Muscle of leg (tissue), 16 donors: ENCODE measurements at places on chromosomes 11 and 22.
A peak's percentile ranks its signal among the peaks of the same experiment; 100 is the strongest.

DNA sequence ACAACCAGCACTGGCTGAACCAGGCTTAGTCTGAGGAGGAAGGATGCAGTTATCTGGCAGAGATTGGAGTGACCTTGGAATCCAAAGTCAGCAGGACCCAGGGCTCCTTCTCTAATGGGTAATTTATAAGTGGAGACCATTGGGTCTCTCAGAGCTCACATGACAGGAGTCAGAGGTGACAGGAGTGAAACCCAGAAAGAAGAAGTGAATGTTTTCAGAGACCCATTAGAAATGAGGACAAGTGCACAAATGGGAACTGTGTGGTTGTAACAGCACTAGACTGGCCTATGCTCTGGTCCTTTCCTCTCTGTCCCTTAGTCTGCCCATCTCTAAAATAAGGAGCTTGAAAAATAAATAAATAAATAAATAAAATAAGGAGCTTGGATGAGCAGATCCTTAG lies 107.4 kb downstream of the SERGEF start:
- no peak for DNase-seq

DNA sequence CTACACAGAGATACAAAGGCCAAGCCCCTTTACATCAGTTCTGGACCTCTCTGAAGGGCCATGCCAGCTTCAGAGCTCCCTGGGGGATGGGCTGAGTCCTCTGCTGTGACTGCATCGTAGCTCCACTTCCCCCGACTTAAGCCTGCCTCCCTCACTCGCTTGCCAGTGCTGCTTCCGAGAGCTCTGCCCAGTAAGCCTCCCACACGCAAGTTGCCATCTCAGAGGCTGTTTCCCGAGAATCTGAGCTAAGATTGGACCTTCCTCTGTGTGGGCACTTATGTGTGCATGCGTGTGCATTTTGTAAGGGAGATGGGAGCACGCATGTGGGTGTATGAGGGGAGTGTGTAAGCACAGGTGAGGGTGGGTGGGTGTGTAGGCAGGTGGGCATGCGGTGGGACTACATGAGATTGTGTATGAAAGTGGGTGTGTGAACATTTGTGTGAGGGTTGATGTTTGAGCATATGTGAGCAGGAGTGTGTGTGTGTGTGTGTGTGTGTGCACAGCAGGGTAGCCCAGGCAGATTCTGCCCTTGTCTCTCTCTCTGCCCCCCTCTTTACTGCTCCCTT lies 163.0 kb upstream of the SYT13 start:
- DNase-seq = no peak

DNA sequence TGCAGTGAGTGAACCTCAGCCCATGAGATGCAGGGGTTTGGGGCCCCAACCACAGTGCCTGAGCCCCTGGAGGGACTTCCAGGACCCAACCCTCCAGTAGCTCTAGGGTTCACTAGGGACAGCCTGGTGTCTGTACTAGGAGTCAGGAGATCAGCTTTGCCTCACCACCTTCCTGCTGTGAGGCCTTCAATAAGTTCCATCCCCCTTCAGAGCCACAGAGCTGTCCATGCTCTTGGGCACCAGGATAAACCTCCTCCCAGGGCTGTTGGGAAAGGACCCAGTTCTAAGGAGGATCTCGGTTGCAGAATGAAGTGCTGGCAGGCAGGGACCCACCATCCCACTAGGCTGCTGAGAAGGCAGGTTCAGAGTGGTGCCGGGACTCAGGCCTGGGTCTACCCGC lies 9.7 kb downstream of the ARHGEF17 start:
- no peak for DNase-seq

DNA sequence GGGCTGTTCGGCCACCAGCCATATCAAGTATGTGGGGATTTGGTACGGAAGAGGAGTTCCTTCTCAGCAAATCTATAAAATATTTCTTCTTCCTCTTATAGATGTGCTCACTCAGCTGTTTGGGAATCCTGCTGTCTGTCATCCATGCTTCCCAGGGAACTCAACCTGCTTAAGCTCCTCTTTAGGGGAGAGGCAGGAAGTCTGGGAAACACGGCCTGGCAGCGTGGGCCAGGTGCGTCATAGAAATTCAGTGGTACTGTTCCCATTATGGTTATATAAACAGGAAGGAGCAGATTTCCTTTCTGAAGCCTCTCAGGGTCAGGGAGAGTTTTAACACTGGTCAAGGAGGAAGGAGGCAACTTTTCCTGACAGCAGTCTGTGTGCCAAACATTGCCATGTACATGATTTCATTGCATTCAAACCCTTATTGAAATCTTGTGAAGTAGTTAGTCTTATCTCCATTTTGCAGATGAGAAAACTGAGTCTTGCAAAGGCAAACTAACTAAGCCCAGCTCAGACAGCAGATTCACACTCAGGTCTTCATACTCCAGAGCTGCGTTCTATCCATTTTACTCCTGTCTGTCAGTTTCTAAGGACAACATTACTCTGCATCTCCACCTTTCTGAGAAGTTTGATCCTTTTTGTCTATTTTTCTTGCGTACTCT lies 35.4 kb upstream of the AMOTL1 start:
- DNase-seq = peak; percentile 72
